A549 treated with AZD2906 at 1 μM for 4 hours (cell line): ENCODE measurements at places on chromosomes 3 and 15. TPM values are rescaled to one million over a fixed set of nuclear protein-coding genes. Genes with fewer than 3 reads are reported as not detected.

The SERPINI2 gene
- not detected in 5 replicates for total RNA-seq

The TMEM108 gene
- total RNA-seq: 0.12 TPM in 1 of 5 replicates, not detected in the others

The LYSMD2 gene
- 16.8 to 24.2 TPM (median 22.2 TPM) in 5 replicates for total RNA-seq

The WDR93 gene
- 0.13 to 0.25 TPM (median 0.21 TPM) in 5 replicates for total RNA-seq

The CLDN1 gene
- total RNA-seq: 15.3 to 20.2 TPM (median 18.5 TPM) in 5 replicates

The ATP8B4 gene
- total RNA-seq: 1.0 to 1.2 TPM (median 1.0 TPM) in 5 replicates

The XCR1 gene
- total RNA-seq: not detected in 5 replicates

The LTK gene
- total RNA-seq: 0.05 to 0.20 TPM (median 0.05 TPM) in 5 replicates

The ITIH1 gene
- not detected in 5 replicates for total RNA-seq

The HDC gene
- total RNA-seq: 0.05 to 0.15 TPM (median 0.12 TPM) in 4 of 5 replicates, not detected in the other

The CD80 gene
- total RNA-seq: 0.03 TPM in 1 of 5 replicates, not detected in the others

The DNAJB8 gene
- not detected in 5 replicates for total RNA-seq

The UBP1 gene
- 46.8 to 51.7 TPM (median 50.0 TPM) in 5 replicates for total RNA-seq

The GPR62 gene
- total RNA-seq: not detected in 5 replicates

The APOD gene
- 1.3 to 2.1 TPM (median 1.6 TPM) in 5 replicates for total RNA-seq

The CPN2 gene
- not detected in 5 replicates for total RNA-seq

The VWA5B2 gene
- total RNA-seq: 0.29 to 0.55 TPM (median 0.36 TPM) in 5 replicates

The SAMMSON gene
- 0.05 TPM in 1 of 5 replicates, not detected in the others for total RNA-seq

The GRK7 gene
- total RNA-seq: 0.02 to 0.05 TPM in 2 of 5 replicates, not detected in the others

The SOX14 gene
- not detected in 5 replicates for total RNA-seq

The SLC25A20 gene
- 10.3 to 11.5 TPM (median 10.7 TPM) in 5 replicates for total RNA-seq

The TMEM62 gene
- 7.9 to 9.7 TPM (median 8.6 TPM) in 5 replicates for total RNA-seq

The TGM4 gene
- 0.13 to 0.23 TPM (median 0.19 TPM) in 5 replicates for total RNA-seq

The LDHAL6B gene
- total RNA-seq: not detected in 5 replicates

The HTR3D gene
- total RNA-seq: not detected in 5 replicates

The ADAMTSL3 gene
- total RNA-seq: 0.27 to 0.41 TPM (median 0.37 TPM) in 5 replicates

The BTBD1 gene
- 50.7 to 60.0 TPM (median 55.2 TPM) in 5 replicates for total RNA-seq

The ZBED2 gene
- 0.14 to 0.24 TPM (median 0.18 TPM) in 5 replicates for total RNA-seq

The DNAH12 gene
- 0.08 to 0.16 TPM (median 0.08 TPM) in 4 of 5 replicates, not detected in the other for total RNA-seq

The FOXB1 gene
- not detected in 5 replicates for total RNA-seq

The KBTBD13 gene
- total RNA-seq: not detected in 5 replicates

The PPARG gene
- total RNA-seq: 36.7 to 41.7 TPM (median 39.5 TPM) in 5 replicates

The ZNF620 gene
- total RNA-seq: 1.4 to 2.1 TPM (median 1.8 TPM) in 5 replicates

The C2CD4A gene
- 0.11 to 0.21 TPM (median 0.14 TPM) in 5 replicates for total RNA-seq

The SPINK8 gene
- total RNA-seq: not detected in 5 replicates

The EOMES gene
- total RNA-seq: 0.41 to 0.79 TPM (median 0.55 TPM) in 5 replicates

The STRC gene
- total RNA-seq: 0.02 to 0.13 TPM (median 0.07 TPM) in 5 replicates
